SJSA1 (cell line): ENCODE measurements at places on chromosomes 1 and 21. TPM values are rescaled to one million over a fixed set of nuclear protein-coding genes. Genes with fewer than 3 reads are reported as not detected.

GRCh38 chr21:38326899-38327298 is 70.1 kb downstream of the KCNJ15 start:
- no peak for DNase-seq

DNA sequence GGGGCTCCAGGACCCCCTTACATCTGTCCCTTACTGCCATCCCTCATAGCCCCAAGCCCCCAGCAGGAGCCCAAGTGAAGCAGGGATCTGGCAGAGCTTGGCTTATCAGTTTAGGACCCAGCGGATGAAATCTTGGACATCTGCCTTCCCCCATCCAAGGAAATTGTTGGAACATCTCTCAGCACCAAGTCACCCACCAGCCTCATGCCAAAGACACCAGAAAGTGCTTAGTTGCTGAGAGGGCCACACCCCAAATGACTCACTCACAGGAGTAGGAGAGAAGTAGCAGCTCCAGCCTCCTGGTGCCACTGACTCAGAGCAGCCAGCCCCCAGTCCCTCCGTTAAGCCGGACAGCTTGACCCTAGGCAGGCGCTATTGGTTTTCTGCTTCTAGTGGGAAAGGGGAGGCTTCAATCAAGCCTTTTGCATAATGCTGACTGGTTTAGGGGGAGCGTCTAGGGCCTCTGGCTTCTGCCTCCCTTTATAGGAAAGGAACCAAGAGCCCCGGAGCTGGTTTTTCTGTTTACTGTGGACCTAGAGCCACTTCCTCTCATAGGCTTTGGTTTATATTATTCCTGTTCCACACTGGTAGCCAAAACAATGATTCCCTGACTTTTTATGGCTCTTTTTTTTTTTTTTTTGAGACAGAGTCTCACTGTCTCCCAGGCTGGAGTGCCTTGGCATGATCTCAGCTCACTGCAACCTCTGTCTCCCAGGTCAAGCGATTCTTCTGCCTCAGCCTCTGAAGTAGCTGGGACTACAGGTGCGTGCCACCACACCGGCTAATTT is 114.2 kb upstream of the IPO9 start:
- peak; percentile 98 for DNase-seq

DNA sequence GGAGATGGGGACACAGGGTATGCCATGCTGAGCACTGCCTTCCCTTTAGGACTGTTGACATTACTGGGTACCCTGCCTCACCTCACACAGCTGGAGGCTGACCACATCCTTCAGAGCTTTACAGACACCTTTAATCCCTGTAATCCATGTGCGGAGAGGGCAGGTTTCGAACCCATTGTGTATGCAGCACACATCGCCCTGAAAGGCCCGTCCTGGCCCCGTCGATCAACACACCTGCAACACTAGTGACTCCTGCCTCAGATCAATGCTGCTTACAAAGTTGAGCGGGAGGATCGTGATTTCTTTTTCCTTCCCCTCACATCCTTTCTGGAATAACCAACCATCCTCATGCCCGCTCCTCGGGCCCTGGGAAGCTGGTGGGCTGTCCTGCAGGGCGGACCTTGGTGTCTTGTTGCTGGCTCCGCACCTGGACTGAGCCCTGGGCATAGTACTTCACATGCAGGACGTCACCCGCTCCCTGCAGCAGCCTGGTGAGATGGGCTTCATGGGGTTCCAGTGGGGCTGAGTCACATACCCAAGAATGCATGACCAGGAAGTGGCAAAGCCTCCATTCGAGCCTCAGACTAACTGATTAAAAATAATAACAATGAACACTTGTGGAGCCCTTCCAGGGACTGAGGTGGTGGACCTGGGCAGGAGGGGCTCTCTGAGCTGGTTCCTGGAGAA is 403.6 kb downstream of the PTPRU start:
- peak; percentile 72 for DNase-seq

The GORAB gene
- 7.6 and 14.8 TPM in 2 replicates for total RNA-seq

DNA sequence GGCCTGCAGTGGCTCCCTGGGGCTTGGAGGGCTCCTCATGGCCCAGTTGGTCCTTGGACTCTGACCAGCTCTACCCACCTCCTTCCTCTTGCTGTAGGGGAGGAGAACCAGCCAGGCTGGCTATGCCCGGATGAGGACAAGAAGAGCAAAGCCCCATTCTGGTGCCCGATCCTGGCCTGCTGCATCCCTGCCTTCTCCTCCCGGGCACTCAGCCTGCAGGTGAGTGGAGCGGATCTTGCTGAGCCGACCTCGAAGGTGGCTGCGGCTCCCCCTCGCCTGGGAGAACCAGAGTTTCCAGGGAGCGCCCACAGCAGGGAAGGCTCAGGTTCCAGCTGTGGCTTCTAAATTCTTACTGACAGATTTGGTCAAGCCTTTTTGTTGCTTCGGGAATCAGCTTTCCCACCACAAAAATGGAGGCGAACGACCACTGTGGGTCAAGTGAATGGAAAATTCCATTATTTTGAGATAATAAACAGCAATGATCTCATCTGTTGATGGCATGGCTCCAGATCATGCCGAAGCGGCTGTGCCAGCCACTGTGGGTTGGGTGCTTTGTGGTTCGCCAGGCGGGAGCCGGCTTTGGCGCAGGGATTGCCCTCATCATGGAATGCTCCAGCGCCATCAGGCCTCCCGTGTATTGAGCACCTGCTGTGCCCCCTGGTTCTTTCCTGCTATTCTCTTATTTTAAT is 106.5 kb upstream of the ACTL8 start:
- no peak for DNase-seq

DNA sequence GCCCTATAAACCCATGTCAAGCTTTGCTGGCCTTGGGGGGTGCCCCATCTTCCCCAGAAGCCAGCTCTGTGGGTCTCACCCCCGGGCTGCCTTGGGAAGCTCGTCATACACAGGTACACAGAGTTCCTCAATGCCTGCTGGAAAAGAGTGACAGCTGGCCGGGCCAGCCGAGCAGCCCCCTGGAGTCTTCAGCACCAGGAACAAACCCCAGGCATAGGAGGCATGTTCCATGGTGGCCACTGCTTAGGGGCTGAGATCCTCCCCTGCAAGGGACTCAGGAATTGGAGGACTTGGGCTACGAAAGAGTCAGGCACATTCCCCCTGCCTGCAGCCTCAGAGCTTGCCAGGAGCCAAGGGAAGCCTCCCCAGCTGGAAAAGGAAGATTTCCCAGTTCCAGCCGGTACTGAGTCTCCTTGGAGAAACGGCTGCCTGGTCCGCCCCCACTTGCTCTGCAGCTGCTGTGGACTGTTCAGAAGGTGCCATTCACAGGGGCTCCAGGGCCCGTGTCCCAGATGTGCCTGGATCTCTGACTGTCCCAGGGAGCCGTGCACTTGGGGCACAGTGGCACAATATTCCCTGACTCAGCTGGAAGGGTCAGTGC is 89.5 kb downstream of the STUM start:
- DNase-seq = no peak

The IFNLR1 gene
- total RNA-seq = 0.06 TPM in 1 of 2 replicates, not detected in the other

DNA sequence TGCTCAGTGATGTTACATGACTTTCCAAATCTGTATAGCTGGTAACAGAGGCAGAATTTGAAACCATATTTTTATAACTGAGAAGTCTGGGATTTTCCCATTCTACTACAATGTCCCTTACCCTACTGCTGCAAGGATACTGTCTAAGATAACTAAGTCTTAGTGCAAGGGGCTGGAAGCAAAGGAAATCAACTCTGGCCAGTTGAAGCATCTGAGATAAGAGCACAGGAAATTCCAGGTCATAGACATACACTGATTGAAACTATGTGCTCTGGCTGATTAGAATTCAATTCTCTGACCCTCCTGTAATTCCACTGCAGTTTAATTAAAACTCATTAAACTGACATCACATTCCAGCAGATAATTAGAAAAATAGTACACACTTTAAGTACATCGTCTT is 267.7 kb upstream of the C1orf87 start:
- no peak for DNase-seq

DNA sequence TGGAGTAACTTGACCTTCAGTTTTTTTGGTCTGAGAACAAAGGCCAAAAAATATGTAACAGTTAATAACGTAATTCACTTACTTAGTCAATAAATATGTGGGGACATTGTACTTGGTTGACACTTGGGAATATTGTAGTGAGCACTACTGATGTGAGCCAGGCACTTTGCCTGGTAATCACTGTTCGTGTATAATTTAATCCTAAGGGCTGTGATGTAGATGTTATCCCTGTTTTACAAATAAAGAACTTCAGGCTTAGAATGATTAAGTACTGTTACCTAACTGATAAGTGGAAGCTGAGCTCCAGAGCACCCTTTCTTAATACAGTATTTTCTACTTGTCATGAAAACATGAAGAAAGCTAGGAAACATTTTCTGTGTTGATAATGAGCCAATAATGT is 28.0 kb downstream of the PTBP2 start:
- DNase-seq = no peak

DNA sequence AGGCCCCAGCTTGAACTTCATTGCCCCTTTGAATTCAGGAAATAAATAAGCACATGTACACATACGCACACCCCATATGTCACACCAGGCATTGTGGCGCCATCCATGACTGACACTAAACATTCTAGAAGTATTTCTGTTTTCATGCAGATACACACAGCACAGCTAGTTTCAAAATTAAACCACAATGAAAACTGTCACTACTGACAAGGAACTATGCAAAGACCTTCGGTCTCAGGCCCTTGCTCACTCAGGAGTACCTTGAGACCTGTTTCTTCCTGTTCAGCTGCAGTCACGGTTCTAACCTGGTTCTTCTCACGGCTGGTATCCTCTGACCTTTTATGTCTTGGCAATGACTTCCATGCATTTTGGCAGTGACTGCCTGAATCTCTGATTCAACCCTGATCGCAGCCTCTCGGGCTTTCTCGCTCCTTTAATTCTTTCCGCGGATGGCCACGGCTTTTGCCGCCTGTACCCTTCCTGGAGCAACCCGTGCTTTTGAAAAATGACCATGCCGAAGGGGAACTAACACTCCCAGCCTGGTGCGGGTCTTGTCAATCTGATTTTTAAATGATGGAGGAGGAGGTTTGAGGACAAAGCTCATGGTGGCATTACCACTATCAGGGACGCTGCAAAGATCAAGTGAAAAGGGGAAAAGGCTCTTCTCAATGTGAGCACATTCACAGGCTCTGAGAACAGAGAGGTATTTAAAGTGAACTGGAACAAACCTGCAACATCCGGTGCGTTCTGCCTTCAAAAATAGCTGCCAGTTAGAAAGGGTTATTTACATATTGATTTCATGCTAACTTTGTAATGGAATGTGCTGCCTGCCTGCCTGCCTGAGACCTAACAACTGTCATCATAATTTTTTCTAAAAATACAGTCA is 384.6 kb downstream of the RRAGC start:
- no peak for DNase-seq

GRCh38 chr1:57576756-57577155 is 152.9 kb upstream of the DAB1 start:
- no peak for DNase-seq

- DNase-seq = no peak
Observed at GRCh38 chr1:1206966-1207531, 657 bp upstream of the TNFRSF18 start.

DNA sequence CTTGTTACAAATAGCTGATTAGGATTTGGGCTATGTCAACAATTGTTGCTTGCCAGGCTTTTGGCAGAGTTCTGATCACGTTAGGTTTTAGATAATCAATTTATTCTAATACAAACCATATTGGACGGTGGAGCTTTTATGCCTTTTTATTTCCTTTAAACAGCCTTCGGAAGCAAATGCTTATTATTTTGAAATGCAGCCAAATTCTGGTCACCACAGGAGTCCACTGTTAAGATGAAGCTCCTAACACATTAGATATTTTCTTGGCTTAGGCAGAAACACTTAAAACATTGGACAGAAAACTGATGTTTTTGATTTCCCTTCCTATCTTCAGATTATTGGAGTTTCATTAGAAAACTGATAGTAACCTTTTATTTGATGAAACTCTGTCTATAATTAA is 82.9 kb downstream of the CENPF start:
- DNase-seq = no peak

The SH2D5 gene
- 0.82 and 5.3 TPM in 2 replicates for total RNA-seq

DNA sequence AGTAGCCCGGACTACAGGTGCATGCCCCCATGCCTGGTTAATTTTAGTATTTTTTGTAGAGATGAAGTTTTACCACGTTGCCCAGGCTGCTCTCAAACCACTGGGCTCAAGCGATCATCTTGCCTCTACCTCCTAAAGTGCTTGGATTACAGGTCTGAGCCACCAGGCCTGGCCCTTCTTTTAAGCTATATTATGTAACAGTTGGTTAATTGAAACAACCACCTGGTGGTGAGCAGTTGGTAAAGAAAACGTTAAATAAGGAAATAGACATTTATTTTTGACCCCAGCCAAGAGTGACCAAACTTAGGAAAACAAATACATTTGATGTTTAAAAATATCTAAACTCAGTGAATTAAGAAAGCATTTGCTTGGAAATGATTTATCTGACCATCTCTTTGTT is 12.1 kb upstream of the PDC start:
- no peak for DNase-seq

DNA sequence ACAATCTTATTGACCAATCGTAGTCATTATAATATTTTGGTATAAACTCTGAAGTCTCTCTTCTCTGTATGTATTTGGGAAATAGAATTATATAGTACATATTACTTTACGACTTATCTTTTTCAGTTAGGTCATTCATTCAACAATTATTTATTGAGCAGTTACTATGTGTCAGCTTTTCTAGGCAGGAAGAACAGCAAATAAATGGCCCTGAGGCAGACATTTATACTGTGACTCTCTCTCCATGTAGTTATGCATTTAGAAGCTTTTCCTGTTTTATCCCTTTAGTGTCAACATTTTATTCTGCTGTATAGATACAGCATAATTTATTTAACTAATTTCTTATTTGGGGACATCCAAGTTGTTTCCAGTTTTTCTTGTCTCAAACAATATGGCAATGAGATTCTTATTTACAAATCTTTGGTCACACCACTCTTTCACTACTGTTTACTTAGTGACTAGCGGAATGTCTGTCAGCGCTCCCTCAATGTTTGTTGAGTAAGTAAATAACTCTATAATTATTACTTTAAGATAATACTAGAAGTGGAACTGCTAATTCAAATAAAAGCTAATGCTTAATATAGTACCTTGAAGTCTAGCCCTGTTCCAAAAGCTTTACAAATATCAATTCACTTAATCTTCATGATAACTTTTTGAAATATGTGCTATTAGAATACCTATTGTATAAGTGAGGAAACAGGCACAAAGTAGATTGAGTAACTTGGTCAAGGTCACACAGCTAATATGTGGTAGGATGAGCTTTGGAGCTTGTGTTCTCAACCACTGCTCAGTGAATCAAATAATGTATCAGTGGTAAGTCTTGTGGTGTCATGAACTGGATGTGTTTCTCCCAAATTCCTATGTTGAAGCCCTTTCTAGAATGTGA is 465.6 kb downstream of the SIPA1L2 start:
- peak; percentile 15 for DNase-seq

DNA sequence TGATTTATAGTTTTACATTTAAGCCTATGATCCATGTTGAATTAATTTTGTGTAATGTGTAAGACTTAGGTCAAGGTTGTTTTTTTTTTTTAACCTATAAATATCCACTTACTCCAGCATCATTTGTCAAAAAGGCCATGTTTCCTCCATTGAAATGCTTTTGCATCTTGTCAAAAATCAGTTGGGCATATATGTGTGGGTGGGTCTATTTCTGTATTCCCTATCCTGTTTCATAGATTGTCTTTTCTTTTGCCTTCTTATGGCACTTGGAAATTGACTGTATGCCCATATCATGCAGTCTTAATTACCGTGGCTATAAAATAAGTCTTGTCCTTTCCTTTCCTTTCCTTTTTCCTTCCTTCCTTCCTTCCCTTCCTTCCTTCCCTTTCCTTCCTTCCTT is 138.2 kb downstream of the PRDM2 start:
- DNase-seq = no peak

- DNase-seq = no peak
Observed at GRCh38 chr1:211229365-211229759, 29.8 kb upstream of the RCOR3 start.
